ENCODE measurements at places on chromosomes 4 and X. TPM values are rescaled to one million over a fixed set of nuclear protein-coding genes. Genes with fewer than 3 reads are reported as not detected.
A peak's percentile ranks its signal among the peaks of the same experiment; 100 is the strongest.

GRCh38 chr4:186500721-186501304 is 54.6 kb downstream of the MTNR1A start:
- H3K27me3 ChIP-seq, result no peaks in the 10 kb centered on the region
- no peaks in the 10 kb centered on the region for H3K36me3 ChIP-seq
- H3K27ac ChIP-seq, result no peak overlapping the region
- H3K4me1 ChIP-seq, result no peaks in the 10 kb centered on the region
- no peak overlapping the region for H3K4me3 ChIP-seq

Gene SLC2A9
- 4.0 TPM for total RNA-seq

Gene NSUN7
- total RNA-seq, result 11.0 TPM

DNA sequence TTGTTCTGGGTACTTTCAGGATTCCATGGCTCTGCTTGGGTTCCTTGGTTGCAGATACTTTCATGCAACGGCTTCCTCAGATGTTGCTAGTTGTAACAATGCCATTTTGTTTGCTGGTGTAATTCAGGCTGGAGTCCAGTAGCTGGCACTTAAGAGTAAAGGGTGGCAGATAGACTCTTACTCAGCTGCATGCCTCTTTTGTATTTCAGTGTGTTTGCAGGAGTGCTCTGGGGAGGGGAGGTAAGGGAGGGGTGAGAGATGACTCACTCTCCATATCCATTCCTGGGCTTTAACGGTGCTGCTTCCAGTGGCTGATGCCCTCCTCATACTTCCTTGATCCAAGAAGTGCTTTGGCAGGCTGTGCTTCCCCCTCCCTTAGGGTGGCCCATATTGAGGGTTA is 155.2 kb downstream of the ZNF330 start:
- H3K27ac ChIP-seq, result no peak overlapping the region
- H3K36me3 ChIP-seq, result no peaks in the 10 kb centered on the region
- H3K4me1 ChIP-seq, result no peaks in the 10 kb centered on the region
- no peaks in the 10 kb centered on the region for H3K27me3 ChIP-seq
- no peak for DNase-seq

DNA sequence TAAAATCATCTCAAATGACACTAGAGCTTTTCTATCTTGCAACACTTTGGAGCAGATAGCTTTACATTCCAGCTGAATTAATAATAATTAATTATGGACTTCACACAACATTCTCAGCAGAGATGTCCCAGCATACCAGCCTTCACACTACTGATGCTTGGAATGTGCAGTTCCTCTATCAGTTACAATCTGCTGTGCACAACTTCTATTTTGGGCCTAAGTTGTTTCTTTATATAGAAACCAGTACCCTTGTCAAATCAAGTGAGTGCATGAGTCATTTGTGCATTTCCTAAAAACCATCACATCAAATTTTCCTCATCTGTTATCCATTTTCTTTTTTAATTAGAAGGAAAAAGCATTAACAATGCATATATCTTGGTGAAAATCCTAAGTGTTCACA is 8.8 kb upstream of the RASL11B start:
- peaks cover 7% of the 10 kb centered on the region for H3K4me1 ChIP-seq
- no peaks in the 10 kb centered on the region for H3K27me3 ChIP-seq
- H3K4me3 ChIP-seq, result no peak overlapping the region
- H3K36me3 ChIP-seq, result no peaks in the 10 kb centered on the region
- H3K27ac ChIP-seq, result no peak overlapping the region

DNA sequence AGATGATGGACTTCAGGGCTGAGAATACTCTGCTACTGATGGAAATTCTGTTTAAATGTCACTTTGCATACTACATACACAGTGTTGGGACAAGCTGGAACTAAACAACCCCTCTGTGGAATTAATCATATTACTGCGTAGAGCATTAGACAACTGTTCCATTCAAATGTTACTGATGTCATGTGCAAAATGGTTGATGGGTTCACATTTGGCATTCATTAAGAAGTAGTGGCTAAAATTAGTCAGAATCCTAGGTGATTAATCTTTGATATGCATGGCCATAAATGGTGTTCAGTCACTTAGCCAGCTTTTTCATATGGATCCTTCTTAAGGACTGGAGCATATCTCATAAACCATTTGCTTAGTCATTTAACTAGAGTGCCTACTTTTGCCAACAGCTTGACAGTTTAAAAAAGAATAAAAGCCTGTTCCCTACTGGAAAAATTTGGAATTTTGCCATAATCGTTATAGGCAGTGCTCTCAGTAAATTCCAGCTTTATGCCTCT is 105.2 kb downstream of the RNF150 start:
- H3K27ac ChIP-seq, result peak overlapping the region; percentile 63
- H3K27me3 ChIP-seq, result no peaks in the 10 kb centered on the region
- no peak overlapping the region for H3K4me3 ChIP-seq
- no peak for DNase-seq

DNA sequence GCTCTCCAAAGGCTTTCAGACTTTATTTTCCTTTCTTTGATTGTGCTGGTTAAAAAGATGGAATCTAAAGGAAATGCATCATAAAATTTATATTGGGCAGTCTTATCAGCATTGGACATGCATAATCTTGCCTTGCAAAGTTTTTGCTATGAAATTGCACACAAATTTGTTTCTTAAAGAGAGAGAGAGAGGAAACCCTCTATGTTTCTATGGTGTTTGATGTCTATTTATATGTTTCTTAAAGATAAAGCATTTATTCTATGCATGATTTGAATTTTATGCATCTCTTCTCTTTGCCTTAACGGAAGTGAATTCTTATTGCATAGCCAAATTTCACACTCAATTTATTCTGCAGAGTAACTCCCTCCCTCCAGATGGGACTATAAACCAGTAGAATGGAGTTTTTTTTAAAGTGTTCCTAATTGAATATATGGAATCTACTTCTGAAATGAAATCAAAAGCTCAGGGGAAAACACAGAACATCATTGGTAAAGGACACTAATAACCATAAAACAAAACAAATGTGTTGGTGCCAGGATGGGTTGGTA is 83.5 kb upstream of the PPARGC1A start:
- no peaks in the 10 kb centered on the region for H3K4me1 ChIP-seq
- H3K27ac ChIP-seq, result no peak overlapping the region
- no peak overlapping the region for H3K4me3 ChIP-seq
- DNase-seq, result no peak
- no peaks in the 10 kb centered on the region for H3K27me3 ChIP-seq
- H3K36me3 ChIP-seq, result no peaks in the 10 kb centered on the region

- H3K4me1 ChIP-seq, result peaks cover 9% of the 10 kb centered on the region
- no peaks in the 10 kb centered on the region for H3K27me3 ChIP-seq
- H3K27ac ChIP-seq, result no peak overlapping the region
- no peaks in the 10 kb centered on the region for H3K36me3 ChIP-seq
- DNase-seq, result no peak
- no peak overlapping the region for H3K4me3 ChIP-seq
Measured at GRCh38 chr4:83002329-83002728, 8.3 kb downstream of the LIN54 start.

- H3K36me3 ChIP-seq, result no peaks in the 10 kb centered on the region
- H3K4me3 ChIP-seq, result no peak overlapping the region
- no peak overlapping the region for H3K27ac ChIP-seq
- no peaks in the 10 kb centered on the region for H3K4me1 ChIP-seq
- no peak for DNase-seq
- H3K27me3 ChIP-seq, result no peaks in the 10 kb centered on the region
Measured at GRCh38 chr4:134780244-134780643, 578.7 kb upstream of the PABPC4L start.

DNA sequence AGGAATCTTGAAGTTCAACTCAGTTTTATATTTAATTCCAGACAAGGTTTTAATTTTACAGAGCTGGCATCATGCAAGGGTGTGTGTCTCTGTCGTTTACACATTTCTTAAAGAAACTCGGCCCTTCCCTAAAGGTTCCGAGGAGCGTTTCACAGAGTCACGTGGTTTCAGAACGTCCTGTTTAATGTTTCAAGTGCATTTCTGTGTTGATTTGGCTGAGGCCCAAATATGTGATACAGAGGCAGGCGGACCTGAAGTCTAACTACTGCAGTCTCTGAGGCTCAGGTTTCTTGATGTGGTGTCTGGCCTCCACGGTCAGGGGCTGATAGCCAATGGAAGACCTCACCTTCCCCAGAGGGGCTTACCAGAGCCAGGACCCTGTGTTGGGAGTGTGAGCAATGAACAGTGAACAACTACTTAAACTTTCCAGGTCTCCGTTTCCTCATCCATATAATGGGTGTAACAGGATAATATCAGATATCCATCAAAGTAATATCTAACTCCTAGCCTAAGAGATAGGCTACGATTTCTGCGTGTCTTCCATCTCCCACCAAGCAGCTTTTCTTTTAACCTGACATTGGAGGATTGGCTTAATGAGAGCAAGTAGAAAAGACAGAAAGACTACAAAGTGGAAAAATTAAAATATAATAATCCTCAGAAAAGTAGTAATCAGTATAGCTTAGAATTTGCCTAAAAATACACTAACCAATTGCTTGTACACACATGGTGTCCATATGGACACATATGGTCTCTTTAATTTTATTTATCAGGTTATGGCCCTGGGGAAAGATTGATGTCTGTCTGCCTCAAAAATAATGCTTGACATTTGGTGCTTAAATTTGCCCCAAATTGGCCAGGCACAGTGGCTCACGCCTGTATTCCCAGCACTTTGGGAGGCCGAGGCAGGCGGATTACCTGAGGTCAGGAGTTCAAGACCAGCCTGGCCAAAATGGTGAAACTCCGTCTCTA is 50.0 kb upstream of the TRIM2 start:
- peaks cover 27% of the 10 kb centered on the region for H3K4me1 ChIP-seq
- no peaks in the 10 kb centered on the region for H3K27me3 ChIP-seq
- H3K36me3 ChIP-seq, result no peaks in the 10 kb centered on the region

DNA sequence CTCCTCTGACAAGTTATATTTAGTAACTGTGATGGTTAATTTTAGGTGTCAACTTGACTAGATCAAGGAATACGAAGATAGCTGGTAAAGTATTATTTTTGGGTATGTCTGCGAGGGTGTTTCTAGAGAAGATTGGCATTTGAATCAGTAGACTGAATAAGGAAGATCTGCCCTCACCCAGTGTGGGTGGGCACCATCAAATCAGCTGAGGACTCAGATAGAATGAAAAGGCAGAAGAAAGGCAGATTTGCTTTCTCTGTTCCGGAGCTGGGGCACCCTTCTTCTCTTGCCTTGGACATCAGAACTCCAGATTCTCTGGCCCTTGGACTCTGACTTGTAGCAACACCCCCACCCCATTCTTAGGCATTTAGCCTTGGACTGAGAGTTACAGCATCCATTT is 981.6 kb downstream of the CCSER1 start:
- no peak overlapping the region for H3K27ac ChIP-seq
- no peak for DNase-seq
- no peaks in the 10 kb centered on the region for H3K36me3 ChIP-seq

DNA sequence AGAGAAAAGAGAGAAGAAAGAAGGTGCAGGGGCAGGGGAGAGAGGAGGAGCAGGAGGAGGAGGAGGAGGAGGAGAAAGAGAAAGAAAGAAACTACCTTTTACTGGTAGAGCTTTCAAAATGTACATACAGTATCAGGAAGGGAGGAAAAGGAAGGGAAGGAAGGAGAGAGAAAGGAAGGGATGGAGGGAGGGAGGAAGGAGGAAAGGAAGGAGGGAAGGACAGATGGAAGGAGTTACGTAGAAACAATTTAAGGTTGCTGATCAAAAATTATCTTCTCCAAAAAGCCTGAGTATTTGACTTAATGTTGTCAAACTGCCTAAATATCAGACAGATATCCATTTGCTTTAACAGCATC is 13.4 kb downstream of the TBC1D9 start:
- H3K27ac ChIP-seq, result peak overlapping the region; percentile 18
- no peaks in the 10 kb centered on the region for H3K36me3 ChIP-seq
- H3K4me1 ChIP-seq, result no peaks in the 10 kb centered on the region
- no peak overlapping the region for H3K4me3 ChIP-seq
